Stimulated activated CD4-positive, alpha-beta T cell treated with anti-CD3 and anti-CD28 coated beads, Interleukin-12 subunit alpha, Interleukin-12 subunit beta, amount 100 ng/mL, for 4 hours (primary cell): ENCODE measurements at places on chromosomes 11 and 22.

GRCh38 chr11:67268081-67268961, 2.0 kb downstream of the GRK2 start:
- no peak for DNase-seq

DNA sequence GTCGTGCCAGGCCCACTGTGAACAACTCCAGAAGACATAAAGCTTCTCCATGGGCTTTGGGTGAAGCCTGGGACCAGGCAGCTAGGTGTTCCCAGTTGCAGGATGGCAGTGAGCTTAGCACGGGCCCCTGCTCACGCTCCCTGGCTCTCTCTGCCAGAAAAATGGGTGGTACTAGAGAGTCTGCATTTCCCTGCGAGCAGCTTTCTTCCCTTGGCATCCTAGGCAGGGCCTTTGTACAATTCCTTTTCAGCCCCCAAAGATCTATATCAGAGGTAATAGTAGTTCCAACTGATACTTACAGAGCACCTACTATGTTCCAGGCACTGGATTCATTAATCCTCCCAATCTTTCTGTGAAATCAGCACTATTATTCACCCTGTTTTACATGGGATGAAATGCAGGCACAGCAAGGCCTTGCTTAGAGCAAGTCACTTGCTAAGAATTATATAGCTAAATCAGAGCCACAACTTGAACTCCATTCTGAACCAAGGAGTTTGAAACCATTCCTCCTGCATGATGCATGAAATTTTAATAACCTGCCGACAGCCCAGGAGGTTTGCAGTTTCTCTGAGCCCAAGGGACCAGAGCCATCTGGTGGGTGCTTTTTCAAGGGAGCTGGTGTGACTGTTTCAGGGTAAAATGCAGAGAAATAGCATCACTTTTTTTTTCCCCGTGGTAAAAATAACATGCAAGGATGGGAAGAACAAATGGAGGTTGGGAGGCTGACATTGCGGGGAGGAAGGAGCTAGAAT, 22.7 kb downstream of the NAV2 start:
- DNase-seq: no peak

DNA sequence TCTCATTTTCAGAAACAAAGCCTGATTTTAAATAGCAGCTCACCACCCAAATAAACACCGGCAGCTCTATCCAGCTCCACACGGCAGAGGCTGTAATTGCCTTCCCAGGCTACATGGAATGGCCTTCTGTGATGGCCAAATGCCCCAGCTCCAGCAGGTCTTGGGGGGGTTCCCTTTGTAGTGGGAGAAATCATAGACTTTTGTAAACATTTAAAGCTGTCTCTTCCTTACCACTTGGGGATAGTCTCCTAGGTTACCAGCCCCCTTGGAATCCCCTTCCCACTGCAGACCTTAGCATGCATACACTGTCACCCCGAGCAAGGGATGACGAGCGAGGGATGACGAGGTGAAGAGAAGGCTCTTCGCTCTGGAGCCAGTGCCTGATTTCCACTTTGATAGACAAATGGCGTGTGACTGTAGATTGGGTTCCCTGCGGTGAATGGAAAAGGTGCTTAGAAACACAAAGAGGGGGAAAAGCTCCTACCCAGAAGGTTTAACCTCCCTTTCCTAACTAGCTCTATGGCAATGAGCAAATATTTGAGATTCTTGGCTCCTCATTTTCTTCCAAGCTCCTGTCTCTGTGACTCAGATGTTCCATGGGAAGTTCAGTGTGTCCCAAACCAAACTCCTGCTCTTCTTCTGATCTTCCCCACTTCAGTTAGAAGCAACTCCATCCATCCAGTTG, 108.0 kb upstream of the CADM1 start:
- DNase-seq: no peak

- no peak for DNase-seq
Measured at GRCh38 chr11:16795146-16795545, 56.7 kb downstream of the C11orf58 start.

- DNase-seq: peak; percentile 33
Measured at GRCh38 chr11:57476047-57476756, 15.9 kb downstream of the RTN4RL2 start.

DNA sequence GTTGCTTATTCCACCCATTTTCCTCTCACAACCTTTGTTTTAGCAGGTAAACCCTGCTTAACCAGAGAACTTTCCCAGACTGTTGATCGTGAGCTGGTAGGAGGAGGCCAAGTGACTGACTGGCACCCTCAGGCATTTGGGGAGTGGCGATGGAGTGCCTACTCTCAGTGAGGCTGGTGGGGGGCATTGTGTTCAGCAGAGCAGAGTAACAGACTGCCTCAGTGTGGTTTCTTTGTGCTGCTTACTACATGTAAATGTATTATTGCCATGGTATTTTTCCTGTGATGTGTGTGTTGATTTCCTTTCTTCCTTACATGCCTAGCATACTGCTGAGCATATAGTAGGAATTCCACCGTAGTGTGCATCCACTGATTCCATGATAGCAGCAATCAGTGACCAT, 2.6 kb downstream of the MARK2 start:
- DNase-seq: no peak

GRCh38 chr22:26576026-26576680, 13.8 kb downstream of the TPST2 start:
- no peak for DNase-seq

DNA sequence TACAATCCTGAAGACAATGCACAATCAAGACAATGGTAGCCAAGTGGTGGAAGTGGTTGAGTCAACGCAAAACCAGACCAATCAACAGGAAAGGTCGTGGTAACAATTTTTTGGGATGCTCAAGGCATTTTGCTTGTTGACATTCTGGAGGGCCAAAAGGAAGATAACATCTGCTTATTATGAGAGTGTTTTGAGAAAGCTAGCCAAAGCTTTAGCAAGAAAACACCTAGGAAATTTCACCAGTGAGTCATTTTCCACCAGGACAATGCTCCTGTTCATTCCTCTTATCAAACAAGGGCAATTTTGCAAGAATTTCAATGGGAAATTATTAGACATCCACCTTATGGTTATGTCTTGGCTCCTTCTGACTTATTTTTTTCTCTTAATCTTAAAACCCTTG, 1932.2 kb upstream of the RAG2 start:
- no peak for DNase-seq

DNA sequence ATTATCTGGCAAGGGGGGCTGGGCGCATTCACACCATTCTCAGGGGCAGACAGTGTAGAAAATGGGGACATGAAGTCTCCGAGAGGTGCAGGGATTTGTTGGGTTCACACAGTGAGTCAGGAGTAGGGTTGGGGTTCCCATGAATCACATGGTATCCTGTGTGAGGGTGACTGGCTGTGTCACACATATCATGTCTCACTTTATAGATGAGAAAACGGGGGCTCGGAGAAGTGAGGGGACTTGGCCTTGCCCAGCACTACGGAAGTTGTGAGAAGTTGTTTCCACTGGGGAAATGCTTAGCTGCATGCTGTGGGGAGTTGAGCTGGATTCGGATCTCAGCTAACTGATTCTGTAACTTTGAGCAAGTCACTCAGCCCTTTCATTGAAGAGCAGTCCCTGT, 4.2 kb downstream of the GAL3ST3 start:
- no peak for DNase-seq

GRCh38 chr22:33579448-33580093, 340.7 kb downstream of the LARGE1 start:
- DNase-seq: no peak

GRCh38 chr11:107696140-107696539, 15.7 kb downstream of the SLN start:
- DNase-seq: no peak

DNA sequence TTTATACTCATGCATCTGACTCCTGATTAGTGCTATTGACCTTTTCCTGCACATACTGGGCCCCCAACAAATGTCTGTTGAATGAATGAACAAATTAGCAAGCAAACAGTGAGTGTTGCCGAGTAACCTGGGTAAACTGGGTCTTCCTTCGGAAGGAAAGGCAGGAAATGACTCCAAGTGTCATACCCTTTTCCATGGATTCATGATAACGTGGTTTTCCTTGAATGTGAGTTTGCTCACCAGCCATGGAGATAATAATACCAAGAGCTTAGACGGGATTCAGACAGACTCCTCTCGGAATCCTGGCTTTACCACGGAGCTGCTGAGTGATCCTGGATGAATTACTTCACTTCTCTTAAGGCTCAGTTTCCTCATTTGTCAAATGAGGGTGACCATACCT, 16.7 kb downstream of the TECTA start:
- no peak for DNase-seq

- no peak for DNase-seq
Measured at GRCh38 chr22:49064836-49065235, 762.8 kb downstream of the BRD1 start.

- DNase-seq: no peak
Measured at GRCh38 chr11:126925321-126926093, 75.1 kb downstream of the KIRREL3 start.

DNA sequence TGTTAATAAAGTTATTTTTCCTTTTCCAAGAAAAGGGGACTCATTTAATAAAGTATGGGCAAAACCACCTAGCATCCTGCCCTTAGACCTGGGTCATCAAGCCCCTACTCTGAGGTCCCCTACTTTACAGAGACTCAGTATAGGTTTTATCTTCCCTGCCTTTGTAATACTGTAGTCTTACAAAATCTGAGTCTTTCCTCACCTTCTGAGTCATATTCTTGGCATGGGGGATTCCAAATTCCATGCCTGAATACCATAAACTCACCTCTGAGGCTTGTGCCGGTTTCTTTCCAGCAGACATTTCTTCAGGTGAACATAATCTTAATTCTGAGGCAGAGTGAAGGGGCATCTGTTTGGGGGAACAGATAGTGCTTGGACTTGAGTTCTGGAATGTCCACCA, 282.5 kb downstream of the KCNA4 start:
- DNase-seq: no peak

DNA sequence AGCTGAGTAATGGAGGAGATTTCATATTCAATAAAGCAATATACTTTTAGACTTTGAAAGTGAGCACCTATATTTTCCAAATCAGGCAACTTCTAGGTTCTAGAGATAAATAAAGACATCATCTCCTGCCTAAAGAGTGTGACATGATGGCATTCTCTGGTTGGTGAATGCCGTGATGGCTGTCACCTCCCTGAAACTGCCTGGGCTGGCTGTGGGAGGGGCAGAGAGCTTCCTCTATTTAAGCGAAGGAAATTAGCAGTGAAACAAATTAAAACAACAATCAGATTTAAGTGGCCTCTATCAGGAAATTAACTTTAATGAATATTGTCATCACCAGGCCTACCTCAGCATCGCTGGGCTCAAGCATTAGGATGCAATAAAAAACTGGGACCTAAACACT, 113.9 kb downstream of the ARL14EP start:
- DNase-seq: no peak

GRCh38 chr11:88275636-88276035, 61.9 kb downstream of the CTSC start:
- no peak for DNase-seq

DNA sequence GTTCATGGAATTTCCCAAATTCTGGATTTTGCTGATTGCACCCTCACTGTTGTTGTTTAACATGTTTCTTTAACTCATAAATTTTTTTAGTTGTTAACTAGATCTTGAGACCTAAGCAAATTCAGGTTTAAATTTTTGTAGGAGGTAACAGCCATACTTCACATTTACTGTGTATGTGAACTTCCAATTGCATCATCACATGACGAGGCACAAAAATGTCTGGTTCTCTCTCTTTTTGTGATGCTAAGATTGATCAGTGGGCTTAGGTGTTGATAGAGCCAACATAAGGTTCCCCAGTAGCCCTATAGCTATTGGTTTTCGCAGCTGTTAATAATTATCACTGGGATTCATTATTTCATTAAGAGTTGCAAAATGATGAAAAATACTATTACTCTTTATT, 277.5 kb downstream of the TMEM135 start:
- no peak for DNase-seq

DNA sequence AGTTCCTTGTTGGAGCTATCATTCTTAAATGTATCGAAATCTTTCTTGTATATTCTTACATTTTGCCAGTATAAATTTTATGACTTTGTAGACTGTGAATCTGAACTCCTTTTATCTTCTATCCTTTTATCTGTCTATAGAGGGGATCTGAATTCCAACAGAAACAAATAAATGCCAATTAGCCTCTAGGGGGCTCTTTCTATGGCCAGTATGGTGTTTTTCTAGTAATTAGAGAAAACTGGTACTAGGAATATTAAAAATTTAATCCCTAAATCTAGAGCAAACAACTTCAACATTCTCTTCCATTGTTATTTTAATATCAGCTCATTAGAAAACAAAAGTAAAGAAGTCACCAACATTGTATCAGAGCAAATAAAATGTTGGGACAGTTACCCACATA, 21.5 kb upstream of the CAT start:
- DNase-seq: no peak

DNA sequence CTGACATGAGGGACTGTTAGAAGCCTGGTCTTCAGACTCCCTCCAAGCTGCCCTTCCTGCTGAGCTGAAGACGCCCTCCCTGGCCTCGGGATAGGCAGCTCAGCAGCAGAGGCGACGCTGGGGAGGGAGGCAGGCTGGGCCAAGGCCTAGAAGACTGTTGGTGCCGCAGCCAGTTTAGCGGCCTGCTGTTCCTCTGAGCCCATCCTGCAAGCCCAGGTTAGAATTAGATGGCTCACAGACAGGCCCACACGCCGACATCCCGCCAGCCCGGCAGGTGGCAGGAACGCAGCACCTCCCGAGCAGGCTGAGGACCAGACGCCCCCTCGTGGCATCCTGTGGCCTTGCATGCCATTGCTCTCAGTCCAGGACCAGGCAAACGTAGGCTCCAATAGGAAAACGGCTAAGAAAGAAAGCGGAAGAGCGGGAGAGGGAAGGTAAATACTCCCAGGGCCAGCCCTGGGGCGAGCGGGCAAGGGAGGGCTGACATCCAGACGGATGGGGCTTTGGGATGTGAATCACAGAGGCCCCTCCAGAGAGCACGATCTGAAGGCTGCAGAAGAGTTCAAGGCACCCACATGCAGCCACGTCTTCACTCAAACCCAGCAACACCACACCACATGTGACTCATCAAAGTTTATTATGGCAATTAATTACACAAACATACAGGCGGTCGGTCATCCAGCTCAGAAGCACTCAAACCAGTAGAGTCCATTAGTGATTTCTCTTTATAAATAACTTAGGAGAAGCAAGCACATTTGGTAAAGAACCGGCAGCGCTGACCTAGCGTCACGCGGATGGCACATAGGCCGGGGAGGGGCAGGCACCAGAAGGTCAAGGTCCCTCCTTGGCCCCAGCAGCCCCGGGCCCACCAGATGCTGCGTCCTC, 27.6 kb downstream of the CD5 start:
- DNase-seq: peak; percentile 89

DNA sequence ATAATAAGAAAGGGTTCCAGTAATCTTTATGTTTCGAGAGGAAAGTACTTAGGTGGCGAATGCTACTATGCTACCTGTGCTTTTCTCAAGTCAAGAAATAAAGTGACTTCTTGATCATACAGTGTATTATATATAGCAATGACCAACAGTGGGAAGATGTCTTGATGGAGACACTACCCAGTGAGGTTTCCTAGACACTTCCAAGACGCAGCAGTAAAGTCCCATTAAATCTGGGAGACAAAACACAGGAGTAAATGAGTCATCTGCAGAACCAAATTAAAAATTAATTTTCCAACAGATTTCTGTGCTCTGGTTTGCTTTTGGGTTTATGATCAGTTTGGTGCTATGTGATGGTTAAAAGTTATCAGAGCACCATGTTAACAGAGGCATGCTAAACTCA, 29.1 kb upstream of the RAB38 start:
- DNase-seq: no peak

- no peak for DNase-seq
Measured at GRCh38 chr11:36360826-36361415, 64.8 kb downstream of the PRR5L start.
